ENCODE measurements at places on chromosomes 13 and 19. TPM values are rescaled to one million over a fixed set of nuclear protein-coding genes. Genes with fewer than 3 reads are reported as not detected.
A peak's percentile ranks its signal among the peaks of the same experiment; 100 is the strongest.

DNA sequence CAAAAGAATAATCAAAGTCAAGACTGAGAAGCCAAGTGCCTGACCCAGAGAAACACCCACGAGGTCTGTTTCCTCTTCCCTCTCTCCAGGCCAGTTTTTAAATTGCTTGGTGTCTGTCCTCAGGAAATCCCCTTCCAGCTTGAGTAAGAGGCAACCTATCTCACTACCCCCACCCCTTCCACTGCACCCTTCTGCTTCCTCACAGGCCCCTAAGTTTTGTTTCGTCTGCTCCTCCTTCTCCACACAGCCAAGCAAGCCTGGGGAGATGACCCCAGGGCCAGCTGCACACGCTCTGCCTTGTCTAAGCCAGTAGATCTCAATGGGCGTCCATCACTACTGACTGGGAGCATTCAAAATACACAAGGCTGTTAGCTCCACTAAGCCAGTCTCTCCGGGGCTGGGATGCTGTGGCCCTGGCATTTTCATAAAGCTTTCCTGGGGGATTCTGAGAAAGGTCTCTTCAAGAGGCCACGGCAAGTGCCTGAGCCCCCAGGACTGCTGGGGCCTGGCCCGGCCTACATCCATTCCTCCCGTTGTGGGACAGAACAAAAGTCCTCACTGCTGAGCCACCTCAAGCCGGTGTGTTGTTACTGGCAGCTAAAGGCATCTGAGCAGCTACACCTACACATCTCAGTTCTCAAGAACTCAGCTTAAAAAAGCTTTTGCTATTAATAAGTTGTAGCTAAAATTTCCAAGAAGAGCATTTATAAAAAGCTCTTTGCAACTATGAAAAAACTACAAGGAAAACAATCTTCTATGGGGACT, 14.9 kb upstream of the IL4I1 start:
- peaks cover 63% of the 10 kb centered on the region for H3K36me3 ChIP-seq
- peak; percentile 52 for DNase-seq
- peaks cover 3% of the 10 kb centered on the region for H3K4me1 ChIP-seq
- no peak overlapping the region for H3K4me3 ChIP-seq
- H3K27ac ChIP-seq, result no peak overlapping the region

Gene TMEM221
- total RNA-seq, result not detected

Gene ZSCAN22
- 2.5 TPM for total RNA-seq

GRCh38 chr13:76216729-76217128, 580.6 kb downstream of the LMO7 start:
- peaks cover 3% of the 10 kb centered on the region for H3K27me3 ChIP-seq
- H3K36me3 ChIP-seq, result no peaks in the 10 kb centered on the region
- DNase-seq, result no peak
- peaks cover 2% of the 10 kb centered on the region for H3K4me1 ChIP-seq
- no peak overlapping the region for H3K27ac ChIP-seq

Gene HCN2
- total RNA-seq, result 0.72 TPM

- peak overlapping the region; percentile 84 for H3K27ac ChIP-seq
- H3K36me3 ChIP-seq, result peaks cover 11% of the 10 kb centered on the region
- H3K4me3 ChIP-seq, result peak overlapping the region; percentile 88
- H3K4me1 ChIP-seq, result peaks cover 12% of the 10 kb centered on the region
Observed at GRCh38 chr13:80338781-80339562, 2.0 kb downstream of the SPRY2 start.

DNA sequence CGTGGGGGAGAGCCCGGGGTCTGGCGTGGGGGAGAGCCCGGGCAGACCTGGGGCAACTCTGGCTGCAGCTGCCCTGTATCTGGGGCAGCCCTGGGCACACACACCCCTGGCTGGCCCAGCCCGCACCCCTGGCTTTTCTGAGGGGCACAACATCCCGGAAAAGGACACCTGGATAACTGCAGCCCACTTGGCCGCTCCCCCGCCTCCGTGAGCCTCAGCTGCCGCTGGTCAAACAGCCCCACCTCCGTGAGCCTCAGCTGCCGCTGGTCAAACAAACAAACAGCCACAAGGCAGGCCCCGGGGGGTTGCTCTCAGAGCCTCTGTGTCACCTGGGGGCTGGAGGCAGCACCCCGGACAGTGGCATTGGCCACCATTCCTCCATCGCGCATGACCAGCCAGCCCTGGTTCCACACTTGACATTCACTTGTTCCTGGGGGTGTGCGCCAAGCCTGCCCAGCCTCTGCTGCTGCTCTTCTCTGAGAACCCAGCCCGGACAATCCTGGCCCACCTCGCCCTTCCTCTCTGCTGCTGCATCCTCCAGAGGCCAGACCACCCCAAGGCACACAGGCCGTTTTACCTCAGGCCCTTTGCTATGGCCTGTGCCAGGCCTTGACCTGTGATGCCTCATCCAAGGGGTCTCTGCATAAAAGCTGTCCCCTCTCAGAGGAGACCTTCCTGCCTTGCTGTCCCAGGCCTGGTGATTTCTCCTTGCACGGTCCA, 19.9 kb downstream of the CEBPG start:
- peaks cover 28% of the 10 kb centered on the region for H3K4me1 ChIP-seq
- H3K27ac ChIP-seq, result no peak overlapping the region
- no peak overlapping the region for H3K4me3 ChIP-seq
- H3K27me3 ChIP-seq, result no peaks in the 10 kb centered on the region

DNA sequence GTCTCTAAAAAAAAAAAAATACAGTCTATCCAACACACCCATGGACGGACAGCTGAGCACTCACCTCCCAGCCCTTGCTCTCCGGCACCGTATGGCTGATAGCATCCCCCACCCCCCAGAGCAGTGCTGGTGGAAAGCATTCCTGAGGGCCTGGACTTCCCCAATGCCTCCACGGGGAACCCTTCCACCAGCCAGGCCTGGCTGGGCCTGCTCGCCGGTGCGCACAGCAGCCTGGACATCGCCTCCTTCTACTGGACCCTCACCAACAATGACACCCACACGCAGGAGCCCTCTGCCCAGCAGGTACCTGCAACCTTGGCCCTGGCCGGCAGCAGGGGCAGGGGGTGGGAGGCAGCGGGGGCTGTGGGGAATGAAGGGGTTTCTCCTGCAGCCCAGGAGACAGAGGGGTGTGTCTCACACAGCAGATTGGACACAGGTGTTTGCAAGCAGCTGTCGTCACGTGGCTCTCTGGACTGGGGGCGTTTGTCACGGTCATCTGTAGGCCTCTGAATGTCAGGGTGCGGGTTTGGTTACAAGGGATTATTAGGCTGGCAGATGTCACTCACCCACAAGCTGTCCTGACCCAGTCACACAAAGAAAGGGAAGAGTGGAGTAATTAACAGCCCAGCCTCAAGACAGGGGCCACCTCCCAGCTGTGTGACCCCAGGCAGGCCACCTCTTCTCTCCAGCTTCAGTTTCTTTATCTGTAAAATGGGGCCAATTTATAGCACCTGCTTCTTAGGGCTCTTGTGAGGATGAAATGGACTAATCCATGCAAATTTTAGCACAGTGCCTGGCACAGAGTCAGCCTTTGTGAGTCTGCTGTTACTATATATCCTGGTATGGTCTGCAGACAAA, 19.3 kb downstream of the PLD3 start:
- H3K27me3 ChIP-seq, result no peaks in the 10 kb centered on the region
- no peak overlapping the region for H3K27ac ChIP-seq
- H3K36me3 ChIP-seq, result peaks cover 47% of the 10 kb centered on the region
- H3K4me3 ChIP-seq, result no peak overlapping the region

DNA sequence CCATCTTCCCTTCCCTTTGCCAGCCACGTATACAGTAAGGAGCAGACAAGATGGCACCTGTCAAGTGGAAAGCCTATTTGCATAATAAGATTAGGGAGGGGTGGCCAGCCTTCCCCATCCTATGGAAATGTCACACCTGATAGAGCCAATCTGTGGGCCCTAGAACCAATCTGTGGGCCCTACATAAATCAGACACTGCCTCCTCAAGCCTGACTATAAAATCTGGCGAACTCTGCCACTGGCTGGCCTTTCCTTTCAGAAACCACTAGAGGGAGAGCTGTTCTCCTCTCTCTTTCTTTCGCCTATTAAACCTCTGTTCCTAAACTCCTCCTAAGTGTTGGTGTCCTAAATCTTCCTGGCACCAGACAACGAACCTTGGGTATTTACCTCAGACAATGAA, 231.5 kb upstream of the KLHL1 start:
- no peaks in the 10 kb centered on the region for H3K4me1 ChIP-seq
- H3K36me3 ChIP-seq, result no peaks in the 10 kb centered on the region
- H3K27me3 ChIP-seq, result no peaks in the 10 kb centered on the region
- no peak overlapping the region for H3K4me3 ChIP-seq
- H3K27ac ChIP-seq, result no peak overlapping the region

GRCh38 chr13:56457535-56458190, 683.1 kb upstream of the PRR20A start:
- no peaks in the 10 kb centered on the region for H3K4me1 ChIP-seq
- H3K27ac ChIP-seq, result no peak overlapping the region
- H3K36me3 ChIP-seq, result no peaks in the 10 kb centered on the region
- no peak for DNase-seq
- H3K4me3 ChIP-seq, result no peak overlapping the region

Gene METTL21C
- total RNA-seq, result not detected

DNA sequence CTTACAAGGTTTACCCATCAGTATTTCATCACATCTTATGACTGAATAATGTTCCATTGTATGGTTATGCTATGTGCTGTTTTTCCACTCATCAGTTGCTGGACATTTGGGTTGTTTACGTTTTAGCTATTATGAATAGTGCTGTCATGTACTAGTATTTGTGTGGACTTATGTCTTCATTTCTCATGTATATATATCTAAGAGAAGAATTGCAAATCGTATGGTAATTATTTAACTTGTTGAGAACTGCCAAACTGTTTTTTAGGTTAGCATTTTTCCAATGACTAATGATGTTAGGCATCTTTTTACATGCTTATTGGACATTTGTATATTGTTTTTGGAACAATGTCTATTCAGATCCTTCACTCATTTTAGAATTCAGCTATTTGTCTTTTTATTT, 368.3 kb downstream of the LMO7 start:
- no peak overlapping the region for H3K4me3 ChIP-seq
- H3K27ac ChIP-seq, result no peak overlapping the region
- peak; percentile 13 for DNase-seq
- H3K36me3 ChIP-seq, result no peaks in the 10 kb centered on the region
- H3K27me3 ChIP-seq, result no peaks in the 10 kb centered on the region
- H3K4me1 ChIP-seq, result no peaks in the 10 kb centered on the region

DNA sequence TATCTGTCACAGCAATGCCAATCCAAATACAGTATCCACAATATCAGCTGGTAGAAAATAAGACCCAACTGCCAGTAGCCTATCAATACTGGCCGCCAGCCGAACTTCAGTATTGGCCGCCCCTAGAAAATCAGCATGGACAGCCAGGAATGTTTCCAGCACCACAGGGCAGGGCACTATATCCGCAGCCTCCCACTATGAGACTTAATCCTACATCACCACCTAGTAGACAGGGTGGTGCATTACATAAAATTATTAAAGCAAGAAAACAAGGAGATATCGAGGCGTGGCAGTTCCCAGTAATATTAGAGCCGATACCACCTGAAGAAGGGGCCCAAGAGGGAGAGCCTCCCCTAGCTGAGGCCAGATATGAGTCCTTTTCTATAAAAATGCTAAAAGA, 111.3 kb downstream of the ZNF486 start:
- H3K27ac ChIP-seq, result no peak overlapping the region
- no peaks in the 10 kb centered on the region for H3K4me1 ChIP-seq
- H3K4me3 ChIP-seq, result no peak overlapping the region
- no peaks in the 10 kb centered on the region for H3K27me3 ChIP-seq
- H3K36me3 ChIP-seq, result no peaks in the 10 kb centered on the region

DNA sequence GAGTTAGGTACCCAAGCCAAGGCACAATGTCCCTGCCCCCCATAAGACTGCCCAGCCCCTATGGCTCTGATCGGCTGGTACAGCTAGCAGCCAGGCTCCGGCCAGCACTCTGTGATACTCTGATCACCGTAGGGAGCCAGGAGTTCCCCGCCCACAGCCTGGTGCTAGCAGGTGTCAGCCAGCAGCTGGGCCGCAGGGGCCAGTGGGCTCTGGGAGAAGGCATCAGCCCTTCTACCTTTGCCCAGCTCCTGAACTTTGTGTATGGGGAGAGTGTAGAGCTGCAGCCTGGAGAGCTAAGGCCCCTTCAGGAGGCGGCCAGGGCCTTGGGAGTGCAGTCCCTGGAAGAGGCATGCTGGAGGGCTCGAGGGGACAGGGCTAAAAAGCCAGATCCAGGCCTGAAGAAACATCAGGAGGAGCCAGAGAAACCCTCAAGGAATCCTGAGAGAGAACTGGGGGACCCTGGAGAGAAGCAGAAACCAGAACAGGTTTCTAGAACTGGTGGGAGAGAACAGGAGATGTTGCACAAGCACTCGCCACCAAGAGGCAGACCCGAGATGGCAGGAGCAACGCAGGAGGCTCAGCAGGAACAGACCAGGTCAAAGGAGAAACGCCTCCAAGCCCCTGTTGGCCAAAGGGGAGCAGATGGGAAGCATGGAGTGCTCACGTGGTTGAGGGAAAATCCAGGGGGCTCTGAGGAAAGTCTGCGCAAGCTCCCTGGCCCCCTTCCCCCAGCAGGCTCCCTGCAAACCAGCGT, 3.0 kb upstream of the KMT2B start:
- no peak overlapping the region for H3K27ac ChIP-seq
- H3K4me3 ChIP-seq, result no peak overlapping the region
- DNase-seq, result no peak
- H3K4me1 ChIP-seq, result peaks cover 14% of the 10 kb centered on the region
- H3K27me3 ChIP-seq, result no peaks in the 10 kb centered on the region

DNA sequence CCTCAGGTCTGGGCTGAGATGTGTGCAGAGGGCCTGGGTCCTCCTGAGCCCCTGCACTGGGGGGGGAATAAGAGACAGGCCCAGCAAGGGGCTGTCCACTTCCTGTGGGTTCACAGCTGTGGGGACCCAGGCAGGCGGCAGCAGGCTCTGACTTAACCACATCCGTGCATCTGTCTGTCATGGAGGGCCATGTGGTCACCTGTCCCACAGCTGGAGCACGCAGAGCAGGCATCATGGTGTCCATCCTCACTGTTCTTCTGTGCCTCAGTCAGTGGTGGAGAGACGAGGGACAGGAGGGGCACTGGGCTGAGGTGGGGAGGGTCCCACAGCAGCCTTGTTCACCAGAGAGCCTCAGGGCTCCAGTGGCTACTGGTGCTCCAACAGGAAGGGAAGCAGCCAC, 16.3 kb upstream of the KIR3DL3 start:
- H3K4me3 ChIP-seq, result no peak overlapping the region
- H3K36me3 ChIP-seq, result no peaks in the 10 kb centered on the region
- no peaks in the 10 kb centered on the region for H3K27me3 ChIP-seq
- DNase-seq, result no peak

Gene HRC
- total RNA-seq, result not detected

Gene CELF5
- total RNA-seq, result not detected

Gene C2CD4C
- under 0.01 TPM for total RNA-seq

- no peak overlapping the region for H3K4me3 ChIP-seq
- no peaks in the 10 kb centered on the region for H3K36me3 ChIP-seq
- H3K27me3 ChIP-seq, result peaks cover 4% of the 10 kb centered on the region
- H3K4me1 ChIP-seq, result no peaks in the 10 kb centered on the region
Observed at GRCh38 chr13:106919638-106920037, 351.7 kb upstream of the ARGLU1 start.

- H3K27ac ChIP-seq, result no peak overlapping the region
- DNase-seq, result no peak
- H3K36me3 ChIP-seq, result no peaks in the 10 kb centered on the region
- H3K27me3 ChIP-seq, result no peaks in the 10 kb centered on the region
Observed at GRCh38 chr13:40148101-40148500, 492.6 kb downstream of the COG6 start.

Data from IMR-90 (cell line).